ENCODE measurements at places on chromosomes 16 and 17.

DNA sequence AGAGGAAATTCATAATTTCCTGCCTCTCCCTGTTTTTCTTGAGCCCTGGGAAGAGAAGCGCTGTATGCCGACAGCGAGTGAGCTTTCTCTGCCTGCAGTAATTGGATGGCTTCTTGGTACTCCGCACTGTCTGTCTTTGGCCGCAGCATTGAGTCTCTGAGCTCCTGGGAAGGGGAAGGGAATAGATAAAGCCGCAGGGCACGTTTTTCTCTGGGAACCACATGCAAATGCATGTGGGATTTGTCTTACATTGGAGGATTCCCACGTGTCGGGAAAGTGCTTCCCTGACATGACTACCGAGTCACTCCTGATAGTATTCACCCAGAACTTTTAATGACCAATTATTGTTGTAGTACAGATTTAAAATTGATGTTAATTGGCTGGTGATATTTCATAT is 385.9 kb downstream of the CPPED1 start:
- no peak for DNase-seq

GRCh38 chr17:82228278-82228841 is 482 bp upstream of the SLC16A3 start:
- no peak for DNase-seq

- no peak for DNase-seq
Observed at GRCh38 chr17:57876023-57876865, 26.4 kb upstream of the MRPS23 start.

GRCh38 chr16:24188021-24188542 is 68.1 kb upstream of the CACNG3 start:
- DNase-seq, result no peak

DNA sequence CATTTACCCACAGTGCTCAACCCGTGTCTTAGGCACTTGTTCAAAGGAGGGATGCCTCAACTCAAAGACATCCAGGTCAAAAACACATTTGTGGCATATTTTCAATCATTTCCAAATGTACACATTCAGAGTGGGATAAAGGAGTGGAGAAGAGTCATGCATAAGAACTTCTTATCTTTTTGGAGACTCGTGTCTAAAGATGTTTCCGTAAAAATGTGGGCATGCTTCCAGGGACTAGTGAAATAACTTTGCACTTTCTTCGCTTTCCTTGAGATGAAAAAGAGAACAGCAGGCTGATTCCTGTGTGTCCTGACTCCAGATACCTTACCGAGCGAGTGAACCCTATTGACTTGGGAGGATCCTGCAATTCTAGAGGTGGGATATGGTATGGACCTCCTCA is 256.6 kb upstream of the KCNJ16 start:
- no peak for DNase-seq

- peak; percentile 44 for DNase-seq
Observed at GRCh38 chr16:85639529-85640253, 26.6 kb downstream of the GSE1 start.

GRCh38 chr17:3630781-3631180 is 5.3 kb downstream of the SHPK start:
- no peak for DNase-seq

DNA sequence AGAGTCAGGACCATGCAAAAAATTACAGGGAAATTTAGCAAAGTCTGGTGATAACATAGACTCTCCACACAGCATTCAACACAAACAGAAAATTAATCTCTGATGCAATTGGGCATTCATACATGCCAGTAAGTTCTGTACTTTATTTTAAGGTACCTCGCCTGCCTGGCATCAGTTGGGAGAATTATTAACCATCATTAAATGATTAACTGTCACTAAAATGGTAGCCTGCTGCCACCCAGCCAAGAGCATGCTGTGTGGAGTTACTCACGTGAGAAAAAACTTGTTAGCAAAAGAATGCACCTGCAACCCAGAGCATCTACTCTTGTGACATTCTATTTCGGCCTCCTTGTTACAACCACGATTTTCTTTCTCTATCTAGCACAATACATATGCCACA is 117.2 kb downstream of the GRIN2A start:
- DNase-seq, result no peak

DNA sequence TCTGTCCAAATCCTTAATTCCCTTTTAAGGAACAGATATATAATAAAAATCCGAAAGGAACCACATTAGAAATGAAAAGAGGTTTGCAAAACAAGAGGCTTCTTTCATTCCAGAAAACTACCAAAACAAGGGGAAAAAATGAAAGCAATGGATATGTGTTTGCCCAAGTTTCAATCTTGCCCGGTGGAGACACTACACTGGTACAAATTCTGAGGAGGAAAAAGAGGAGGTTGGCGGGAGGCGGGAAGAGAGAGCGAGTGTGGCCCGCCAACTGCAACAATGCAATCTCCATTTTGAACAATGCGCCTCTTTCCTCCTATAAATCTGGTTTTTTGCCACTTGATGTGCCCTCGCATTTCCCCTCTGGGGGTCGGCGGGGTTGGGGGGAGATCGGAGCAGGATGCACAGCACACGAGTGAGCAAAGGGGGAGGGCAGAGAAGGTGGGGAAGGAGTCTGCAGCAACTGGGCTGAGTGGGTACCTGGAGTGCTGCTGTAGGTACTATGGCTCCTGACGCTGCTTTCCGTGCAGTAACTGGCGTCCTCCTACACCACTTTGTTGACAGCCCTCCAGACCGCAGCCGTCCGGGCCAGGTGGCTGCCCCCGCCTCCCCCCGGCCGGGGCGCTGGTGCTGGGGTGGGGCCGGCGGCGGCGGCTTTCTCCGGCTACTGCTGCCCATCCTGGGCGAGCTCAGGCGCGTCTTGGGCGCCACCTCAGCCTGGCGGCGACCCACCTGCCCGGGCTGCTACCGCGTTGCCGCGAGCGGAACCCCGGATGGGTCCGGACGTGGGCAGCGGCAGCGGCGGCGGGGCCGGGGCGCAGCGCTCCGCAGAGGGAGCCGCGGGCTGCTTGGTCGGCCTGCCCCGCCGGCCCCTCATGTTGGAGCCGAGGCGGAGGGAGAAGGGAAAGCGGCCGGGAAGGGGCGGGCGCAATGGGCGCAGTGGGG is 93.8 kb upstream of the PLEKHM1 start:
- DNase-seq, result no peak

DNA sequence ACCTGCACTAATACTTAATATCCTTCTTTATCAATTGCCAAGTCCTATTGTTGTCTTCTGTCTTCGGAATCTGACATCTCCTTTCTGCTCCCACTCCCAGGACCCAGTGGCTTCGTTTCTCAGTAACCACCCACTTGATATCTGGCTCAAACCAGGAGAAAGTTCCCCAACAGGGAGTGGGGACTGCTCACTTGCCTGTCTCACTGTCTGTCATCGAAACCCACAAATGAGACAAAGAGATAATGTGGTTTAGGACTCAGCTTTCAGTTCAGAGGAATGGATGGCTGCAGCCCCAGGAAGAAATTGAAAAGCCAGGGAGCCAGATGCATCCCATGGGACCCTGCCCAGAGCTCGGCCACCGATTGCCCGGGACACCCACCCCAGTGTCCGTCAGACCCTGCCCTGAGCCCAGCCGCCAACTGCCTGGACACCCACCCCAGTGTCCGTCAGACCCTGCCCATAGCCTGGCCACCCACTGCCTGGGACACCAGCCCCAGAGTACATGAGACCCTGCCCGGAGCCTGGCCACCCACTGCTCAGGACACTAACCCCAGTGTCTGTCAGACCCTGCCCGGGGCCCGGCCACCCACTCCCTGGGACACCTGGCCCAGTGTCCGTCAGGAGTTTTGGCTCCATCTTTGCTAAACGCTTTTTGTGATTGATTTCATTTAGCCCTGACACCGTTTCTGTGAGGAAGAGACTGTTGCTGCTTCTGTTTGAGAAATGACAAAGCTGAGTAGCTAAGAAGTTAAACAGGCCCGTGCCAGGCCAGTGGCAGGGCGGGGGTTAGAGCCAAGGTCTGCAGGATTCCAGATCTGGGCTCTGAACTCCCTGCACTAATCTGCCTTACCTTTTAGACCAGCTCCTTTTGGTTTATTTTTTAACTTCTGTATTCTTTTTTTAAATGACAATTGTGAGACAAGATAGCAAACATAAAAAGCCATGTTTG is 251.4 kb downstream of the PHKB start:
- no peak for DNase-seq

- DNase-seq, result no peak
Observed at GRCh38 chr17:43371227-43371821, 27.5 kb upstream of the ARL4D start.

- DNase-seq, result no peak
Observed at GRCh38 chr17:73058022-73058421, 34.5 kb downstream of the SLC39A11 start.

DNA sequence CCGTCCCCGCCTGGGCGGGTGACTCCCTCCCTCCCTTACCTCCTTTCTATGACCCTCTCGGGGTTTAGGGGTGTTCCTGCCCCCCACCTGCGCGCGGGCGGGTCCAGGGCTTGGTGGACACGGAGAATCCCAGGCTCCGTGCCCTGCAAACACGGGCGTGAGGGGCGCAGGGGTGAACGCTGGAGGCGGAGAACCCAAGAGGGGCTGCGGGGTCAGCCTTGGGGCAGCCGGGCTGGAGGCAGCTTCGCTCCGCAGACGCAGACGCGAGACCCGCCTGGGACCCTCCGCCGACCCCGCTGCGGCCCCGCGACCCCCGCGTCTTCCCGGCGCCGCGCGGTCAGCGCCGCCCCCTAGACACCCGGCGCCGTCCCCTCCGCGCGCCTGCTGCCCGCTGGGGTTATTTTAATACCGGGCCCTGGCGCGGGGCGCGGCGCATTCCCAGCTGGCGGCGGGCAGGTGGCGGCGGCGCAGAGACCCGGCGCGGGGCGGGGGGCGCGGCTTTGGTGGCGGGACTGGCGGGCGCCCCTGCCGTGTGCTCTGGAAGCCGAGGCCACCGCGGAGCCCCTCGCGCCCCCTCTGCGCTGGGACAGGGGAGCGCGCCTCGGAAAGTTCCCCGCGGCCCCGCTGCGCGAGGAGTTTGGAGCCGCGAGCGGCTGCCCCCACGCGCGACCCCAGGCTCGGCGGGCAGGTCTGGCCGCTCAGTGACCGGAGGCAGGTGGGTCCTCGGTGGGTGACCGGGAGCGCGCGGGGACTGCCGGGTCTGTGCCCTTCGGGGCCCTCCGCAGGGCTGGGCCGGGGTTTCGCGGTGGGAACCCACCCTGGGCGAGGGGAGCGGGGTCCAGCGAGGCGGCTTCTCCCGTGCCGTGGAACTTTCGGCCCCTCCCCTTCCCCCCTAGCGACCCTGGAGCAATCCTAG is at the start of gene UTS2R:
Gene UTS2R (plus strand): TSS at position 433 of the 916 bp plus-strand sequence. CDS start 2,560 bp downstream, outside the sequence.
- DNase-seq, result no peak

DNA sequence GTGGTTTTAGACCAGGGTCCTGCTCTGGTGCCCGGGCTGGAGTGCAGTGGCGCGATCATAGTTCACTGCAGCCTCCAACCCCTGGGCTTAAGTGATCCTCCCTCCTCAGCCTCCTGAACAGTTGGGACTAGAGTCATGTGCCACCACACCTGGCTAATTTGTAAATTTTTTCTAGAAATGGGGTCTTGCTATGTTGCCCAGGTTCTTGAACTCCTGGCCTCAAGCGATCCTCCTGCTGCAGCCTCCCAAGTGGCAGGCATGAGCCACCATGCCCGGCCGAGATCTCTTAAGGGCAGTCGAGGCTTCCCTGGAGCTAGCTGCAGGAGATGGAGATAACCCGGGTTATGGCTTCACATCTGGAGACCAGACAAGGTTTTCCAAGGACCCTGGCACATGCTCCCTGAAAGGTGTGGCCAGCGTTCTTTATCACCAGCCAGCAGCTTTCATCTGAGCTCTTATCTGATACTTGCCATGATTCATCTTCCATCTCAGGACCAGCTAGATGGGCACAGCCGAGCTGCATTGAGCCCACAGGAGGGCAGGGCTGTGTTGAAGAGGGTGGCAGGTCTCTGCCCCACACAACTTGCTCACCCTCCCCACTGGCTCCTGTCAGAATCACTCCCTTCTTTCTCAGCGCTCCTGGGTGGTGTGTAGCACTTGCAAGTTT is 28.6 kb downstream of the SCNN1B start:
- no peak for DNase-seq

DNA sequence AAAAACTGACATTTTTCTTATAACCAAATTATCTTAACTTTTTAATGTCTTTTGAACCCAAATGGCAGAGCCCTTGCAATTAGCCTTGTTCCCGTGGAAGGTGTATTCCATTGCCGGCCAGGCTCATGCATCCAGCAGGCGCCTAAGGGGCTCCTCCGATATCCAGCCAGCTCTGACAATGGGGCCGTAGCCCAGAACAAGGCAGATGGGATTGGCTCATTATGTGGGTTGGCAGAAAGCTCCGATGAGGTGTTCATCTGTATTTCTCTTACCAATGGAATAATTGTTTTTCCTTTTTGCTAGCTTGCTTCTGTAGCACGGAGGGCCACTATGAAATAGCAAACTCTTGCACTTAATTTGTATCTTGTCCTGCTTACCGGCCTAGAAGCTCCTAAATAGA is 208.2 kb upstream of the CHMP6 start:
- DNase-seq, result no peak

DNA sequence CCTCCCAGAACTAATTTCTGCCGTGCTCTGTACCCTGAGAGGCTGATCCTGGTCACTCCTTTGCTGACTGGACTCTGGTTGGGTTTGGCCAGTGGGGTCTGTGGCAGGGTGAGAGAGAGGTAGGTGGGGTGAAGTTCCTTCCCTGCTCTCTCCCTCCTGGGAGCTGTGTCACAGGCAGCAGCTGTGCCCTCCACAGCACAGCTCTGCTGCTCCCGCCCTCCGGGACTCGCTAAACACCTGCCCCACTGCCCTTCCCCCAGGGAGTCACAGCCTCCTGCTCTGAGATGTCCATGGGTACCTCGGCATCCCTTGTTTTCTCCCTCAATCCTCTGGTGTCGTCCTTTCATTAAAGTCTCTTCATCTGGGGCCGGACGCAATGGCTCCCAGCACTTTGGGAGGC is 66.4 kb downstream of the SRCIN1 start:
- peak; percentile 94 for DNase-seq

DNA sequence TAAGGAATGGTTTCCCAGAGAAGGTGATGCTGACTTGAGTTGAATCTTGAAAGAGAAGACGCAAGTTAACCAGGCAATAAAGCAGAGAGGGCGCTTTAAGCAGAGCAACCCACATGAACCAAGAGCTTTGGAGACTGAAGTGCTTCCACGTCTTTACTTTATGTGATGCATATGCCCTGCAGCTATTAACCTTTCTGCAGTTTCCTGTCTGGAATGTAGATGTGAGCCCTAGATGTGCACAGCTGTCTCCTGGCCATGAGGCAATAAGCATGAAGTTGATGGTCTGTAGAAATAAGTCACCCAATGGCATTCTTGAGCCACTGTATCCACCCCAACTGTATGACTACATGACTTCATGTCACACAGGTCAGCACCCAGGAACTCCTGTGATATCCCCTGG is 5.7 kb upstream of the CHST4 start:
- no peak for DNase-seq

DNA sequence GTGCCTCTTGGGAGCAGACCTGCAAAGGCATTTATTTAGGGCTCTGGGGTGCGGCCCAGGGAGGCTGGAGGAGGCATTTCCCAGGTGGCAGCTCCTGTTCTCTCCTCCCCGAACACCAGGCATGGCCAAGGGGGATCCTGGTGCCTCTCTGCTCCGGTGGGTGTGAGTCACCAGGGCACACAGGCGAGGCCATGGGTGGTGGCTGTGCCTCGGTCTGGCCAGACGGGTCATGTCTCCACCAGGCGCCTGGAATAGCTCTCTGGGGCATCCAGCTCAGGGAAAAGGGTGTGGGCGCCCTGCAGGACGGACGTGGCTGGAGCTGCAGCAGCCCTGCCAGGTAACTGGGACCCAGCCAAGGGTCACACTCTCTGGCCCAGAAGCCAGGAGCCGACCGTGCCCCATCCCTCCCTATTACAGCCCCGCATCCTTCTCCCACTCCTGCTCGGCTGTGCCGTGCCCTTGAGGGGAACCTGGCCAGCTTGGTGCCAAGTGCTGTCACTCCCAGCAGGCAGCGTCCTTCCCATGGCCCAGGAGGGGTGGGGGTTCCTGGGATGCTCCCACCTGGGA is 25.8 kb downstream of the SOX8 start:
- no peak for DNase-seq

GRCh38 chr17:12070561-12070960 is 49.9 kb downstream of the MAP2K4 start:
- no peak for DNase-seq

Measured in NCI-H774 (cell line).